ENCODE measurements at places on chromosomes 4 and X.

GRCh38 chrX:46838486-46838870 is 1.6 kb downstream of the RP2 start:
- DNase-seq, result no peak

- DNase-seq, result peak; percentile 7
Observed at GRCh38 chrX:154429711-154430110, 1.2 kb downstream of the ATP6AP1 start.

DNA sequence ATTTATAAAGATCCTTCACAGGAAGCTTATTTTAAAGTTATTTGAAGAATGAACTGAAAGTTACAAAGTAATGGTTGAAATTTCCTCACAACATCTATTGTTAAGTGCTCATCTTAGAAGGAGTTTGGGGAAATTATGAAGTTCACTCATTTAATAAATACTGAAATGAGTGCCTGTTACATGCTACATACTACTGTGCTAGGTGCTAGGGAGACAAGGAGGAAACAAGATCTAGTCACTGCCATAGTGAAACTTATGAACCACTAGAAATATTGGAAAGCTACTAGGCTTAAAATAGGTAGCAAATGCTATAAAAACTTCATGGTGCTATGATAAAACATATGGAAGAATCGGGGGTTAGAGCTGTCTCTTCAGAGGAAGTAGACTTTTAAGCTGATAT is 97.1 kb downstream of the JADE1 start:
- DNase-seq, result no peak

DNA sequence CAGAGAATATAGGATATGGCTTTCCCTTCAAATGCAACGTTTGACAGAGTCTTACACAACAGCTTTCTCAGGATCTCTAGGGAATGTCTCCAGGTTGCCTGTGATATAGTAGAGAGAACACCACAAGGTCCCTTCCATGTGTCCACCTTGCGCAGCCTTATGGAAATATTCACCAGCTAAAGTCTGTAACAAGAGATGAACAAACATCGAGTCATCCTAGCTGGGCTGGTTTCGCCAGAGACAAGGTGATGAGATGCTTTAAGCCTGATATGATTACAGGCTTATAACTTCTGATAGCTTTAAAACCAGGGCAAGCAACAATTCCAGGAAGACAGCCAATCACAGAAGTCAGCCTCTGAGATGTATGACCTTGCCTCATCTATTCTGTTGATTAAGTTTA is 83.8 kb downstream of the SEL1L3 start:
- DNase-seq, result no peak

- DNase-seq, result peak; percentile 12
Observed at GRCh38 chrX:12975991-12976558, 1.2 kb downstream of the TMSB4X start.

DNA sequence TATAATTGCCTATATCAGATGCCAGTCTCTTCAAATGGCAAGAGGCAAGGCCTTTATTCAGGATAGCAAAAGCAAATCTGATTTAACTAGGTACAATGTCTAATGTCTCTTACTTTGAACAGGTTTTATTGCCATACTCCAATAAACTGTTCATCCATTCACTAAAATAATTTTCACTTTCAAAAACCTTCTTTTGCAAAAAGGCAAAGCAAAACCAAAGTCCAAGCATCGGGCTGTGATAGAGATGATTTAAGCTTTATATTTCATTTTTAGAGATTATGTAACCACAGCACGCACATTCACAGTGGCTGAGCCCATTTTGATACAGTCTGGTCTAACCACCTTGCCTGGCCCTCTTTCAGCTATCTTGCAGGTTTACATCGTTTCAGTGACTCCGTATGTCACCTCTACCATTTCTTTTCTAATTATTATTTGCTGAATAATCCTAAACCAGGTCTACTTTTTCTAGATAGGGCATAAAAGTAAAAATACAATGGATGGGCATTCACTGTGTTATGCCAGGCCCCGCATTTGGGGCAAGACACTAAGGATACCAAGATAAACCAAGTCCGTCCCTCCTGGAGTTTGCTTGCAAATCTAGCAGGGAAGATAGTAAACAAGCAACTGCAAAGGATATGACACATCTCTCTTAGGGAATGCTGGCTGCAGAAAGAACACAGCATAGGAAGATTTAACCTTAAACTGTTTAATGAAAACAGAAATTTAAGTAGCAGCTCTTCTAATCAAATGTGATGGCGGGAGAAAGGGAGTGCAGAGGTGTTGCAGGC is 1.8 kb downstream of the CASP3 start:
- DNase-seq, result peak; percentile 40

DNA sequence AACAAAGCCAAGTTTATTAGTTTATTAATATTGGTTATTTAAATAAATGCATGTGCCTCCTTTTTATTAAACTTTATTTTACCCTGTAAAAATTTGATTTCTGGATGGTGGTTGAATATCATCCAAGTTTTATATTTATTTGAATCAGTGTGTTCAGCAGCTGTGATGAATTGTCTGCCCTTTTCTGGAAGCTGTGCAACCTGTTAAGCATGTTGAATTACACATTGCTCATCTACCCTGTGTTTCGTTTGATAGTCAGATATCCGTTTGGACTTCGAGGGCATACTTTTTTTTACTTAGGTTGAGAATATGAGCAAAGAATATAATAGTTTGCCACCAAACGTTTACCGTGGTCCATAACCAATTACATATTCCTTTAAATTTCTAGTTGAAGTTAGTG is 95.8 kb upstream of the TENM3 start:
- no peak for DNase-seq

DNA sequence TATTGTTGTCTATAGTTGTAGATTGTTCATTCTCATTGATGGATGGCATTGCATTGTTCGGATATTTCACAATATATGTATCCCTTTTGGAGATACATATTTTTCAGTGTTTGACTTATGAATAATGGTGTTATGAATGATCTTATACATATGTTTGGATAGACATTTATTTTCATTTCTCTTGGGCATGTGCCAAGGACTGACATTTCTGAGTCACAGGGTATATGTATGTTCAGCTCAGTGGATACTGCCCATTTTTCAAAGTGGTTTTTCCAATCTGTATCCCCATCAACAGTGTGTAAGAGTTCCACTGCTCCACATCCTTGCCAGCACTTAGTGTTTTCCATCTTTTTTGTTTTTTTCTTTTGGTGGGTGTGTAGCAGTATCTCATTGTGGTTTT is 45.0 kb upstream of the RAB40AL start:
- DNase-seq, result no peak

GRCh38 chr4:29553846-29554245 is 1166.3 kb upstream of the PCDH7 start:
- no peak for DNase-seq

DNA sequence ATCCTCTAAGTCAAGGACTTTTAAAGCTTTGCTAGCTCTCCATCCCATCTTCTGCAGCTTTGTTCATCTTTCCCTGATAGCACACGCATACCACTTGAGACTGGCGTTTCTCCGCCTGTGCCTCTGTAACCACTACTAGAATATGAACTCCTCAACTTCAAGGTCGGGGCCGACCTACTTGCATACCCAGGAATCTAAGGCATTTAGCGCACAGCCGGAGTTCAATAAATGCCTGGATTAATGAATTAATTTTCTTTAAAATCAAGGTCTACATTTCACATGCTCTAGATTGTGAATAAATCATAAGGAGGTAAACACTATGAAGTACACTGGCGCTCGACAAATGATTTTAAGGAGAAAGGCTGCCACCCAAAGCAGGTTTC is 89.3 kb downstream of the HNRNPD start:
- no peak for DNase-seq

DNA sequence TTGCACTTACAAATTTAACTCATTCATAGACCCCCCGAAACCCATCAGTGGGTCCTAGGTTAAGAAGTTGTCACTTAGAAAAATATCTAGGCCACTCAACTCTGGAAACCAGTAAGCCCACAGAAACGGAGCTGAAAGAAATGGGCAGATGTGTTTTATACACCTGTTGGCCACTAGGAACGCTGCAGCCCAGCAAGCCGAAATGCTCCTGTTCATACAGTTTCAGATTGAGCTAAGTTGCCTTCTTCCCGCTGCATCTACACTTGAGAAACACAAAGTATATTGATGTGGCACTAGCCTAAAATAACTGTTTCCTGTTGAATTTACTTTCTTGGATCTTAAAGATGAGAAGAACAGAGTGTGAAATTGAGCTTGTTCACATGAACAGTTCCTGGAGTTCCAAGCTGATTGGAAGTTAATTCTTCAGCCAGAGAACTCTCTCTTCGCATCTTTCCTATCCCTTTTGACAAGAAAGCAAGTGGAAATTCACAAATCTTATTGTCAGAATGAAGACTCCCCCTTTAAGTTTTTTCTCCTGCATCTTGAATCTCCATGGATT is 174.1 kb downstream of the RBMX2 start:
- peak; percentile 5 for DNase-seq

DNA sequence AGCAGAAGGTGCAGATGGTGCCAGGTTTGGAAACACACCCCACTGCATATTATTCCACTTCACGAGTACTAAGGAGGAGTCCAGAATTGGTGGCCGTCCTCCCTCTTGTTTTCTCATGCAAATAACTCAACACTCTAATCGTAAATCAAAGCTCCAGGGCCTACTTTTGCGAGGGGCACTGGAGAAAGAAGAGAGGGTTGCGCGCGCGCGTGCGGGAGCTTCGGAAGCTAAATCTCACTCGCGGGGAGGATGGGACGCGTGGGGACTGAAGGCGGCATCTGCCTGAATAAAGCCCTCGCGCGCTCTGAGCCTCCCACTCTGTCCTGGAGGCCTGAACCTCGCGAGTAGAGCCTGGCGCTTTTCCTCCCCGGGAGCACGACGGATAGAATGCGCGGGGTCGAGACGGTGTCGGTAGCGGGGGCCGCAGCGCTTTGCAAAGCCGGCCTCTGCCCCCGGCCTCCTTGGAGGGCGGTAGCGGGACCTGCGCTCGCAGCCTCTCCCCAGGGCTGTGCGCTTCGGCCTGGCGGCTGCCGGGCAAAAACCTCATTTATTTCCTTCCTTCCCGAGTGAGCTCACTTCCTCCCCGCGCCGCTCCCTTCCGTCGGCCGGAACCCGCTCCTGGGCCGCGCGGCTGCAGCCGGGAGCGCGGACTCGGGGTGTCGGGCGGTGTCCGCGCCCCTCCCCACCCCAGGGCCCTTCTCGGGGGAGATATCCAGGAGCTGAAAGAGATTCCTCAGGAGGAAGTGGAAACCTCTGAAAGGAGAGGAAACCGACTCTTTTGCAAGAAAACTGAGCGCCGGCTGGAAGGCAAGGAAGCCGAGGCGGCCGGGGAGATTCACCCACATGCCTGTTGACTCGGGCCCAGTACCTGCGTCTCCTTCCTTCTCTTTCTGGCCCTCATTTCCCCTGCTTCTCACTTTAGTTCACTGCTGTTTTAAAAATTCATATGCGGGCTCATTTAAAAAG is 20.7 kb downstream of the HAND2 start:
- no peak for DNase-seq

GRCh38 chr4:102420563-102421398 is 75.5 kb upstream of the SLC39A8 start:
- no peak for DNase-seq

- no peak for DNase-seq
Observed at GRCh38 chr4:25297528-25298242, 14.9 kb upstream of the ZCCHC4 start.

- DNase-seq, result no peak
Observed at GRCh38 chr4:3715061-3715854, 50.9 kb upstream of the ADRA2C start.

DNA sequence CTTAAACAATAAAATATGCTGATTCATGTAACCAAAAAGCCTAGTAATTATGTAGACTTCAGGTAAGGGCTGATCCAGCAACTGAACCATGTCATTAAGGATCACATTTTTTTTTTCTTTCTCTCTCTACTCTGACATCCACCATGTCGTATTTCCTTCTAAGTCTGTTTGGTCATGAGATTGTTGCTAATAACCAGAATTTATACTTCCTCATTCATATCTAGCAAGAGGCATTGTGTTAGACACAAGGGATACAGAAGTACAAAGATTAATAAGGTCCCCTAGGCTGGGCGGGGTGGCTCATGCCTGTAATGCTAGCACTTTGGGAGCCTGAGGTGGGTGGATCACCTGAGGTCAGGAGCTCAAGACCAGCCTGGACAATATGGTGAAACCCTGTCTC is 24.1 kb downstream of the PHEX start:
- no peak for DNase-seq

GRCh38 chrX:3545901-3546300 is 167.5 kb downstream of the PRKX start:
- no peak for DNase-seq

DNA sequence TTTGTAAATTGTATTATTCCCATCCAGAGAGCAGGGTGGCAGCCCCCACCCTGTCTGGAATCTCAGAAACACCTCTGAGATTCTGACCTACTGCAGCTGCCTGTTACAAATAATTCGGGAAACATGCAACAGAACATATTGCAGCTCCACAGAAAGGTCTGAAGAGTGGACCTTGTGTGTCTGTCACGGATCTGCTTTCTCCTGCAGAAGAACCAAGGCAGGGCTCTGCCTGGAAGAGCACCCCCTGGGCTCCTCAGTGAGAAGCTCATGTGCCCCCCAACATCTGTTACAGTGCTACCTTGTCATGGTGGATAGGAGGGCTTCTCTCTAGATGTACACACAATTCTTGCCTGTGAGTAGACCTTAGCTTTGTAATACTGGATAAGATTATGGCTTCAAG is 286.6 kb upstream of the GATB start:
- DNase-seq, result no peak

DNA sequence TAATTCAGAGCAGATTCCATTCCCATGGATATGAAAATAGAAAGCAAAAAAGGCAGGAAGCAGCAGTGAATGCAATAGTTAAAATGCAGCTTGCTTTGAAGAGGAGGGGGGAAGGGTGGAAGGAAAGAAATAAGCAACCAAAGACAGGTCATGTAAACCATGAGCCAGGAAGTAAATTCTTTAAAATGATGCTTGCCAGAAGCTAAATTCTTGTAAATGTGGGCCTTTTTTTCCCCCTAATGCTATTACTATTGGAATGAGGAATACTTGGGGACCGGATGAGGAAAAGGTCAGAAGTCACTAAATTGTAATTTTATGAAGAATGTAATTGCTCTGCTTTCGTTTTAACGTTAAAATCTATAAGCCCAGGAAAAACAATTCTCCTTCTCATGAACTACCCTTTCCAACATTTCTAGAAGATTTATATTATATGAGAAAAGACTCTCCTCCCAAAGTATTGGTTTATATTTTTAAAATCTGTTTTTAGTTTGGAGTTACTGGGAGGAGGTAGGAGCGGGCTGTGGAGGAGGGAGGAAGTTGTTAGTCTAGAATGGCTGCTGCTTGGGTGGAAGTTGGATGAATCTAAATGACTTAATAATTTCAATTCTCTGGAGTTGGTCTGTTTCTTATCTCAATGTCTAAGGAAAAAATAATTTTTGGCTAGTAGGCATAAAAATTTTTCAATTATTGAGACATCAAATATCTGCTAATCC is 77.6 kb upstream of the PCDH18 start:
- no peak for DNase-seq

- peak; percentile 98 for DNase-seq
Observed at GRCh38 chr4:82900411-82901182, at the start of gene THAP9. THAP9 (plus strand) TSS chr4:82900735; CDS start chr4:82900803, 68 bp downstream.
